ENCODE measurements at places on chromosomes 5 and 9.

DNA sequence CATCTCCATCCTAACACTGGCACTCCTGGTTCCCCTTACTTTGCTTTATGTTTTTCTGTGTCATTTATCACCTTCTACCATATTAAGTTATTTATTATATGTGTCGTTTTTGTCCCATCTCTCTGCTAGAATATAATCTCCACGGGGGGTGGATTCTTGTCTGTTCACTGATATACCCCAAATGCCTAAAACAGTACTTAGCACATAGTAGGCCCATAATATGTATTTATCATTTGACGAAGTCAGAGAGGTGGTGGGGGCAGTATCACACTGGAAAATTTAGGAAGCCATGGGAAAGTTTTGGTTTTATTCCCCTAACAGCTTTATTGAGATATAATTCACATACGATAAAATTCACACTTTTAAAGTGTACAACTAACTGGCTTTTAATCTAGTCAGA, 14.4 kb downstream of the ZCCHC9 start:
- no peak for DNase-seq

GRCh38 chr9:120942186-120943001, 15.8 kb upstream of the TRAF1 start:
- peak; percentile 27 for DNase-seq

DNA sequence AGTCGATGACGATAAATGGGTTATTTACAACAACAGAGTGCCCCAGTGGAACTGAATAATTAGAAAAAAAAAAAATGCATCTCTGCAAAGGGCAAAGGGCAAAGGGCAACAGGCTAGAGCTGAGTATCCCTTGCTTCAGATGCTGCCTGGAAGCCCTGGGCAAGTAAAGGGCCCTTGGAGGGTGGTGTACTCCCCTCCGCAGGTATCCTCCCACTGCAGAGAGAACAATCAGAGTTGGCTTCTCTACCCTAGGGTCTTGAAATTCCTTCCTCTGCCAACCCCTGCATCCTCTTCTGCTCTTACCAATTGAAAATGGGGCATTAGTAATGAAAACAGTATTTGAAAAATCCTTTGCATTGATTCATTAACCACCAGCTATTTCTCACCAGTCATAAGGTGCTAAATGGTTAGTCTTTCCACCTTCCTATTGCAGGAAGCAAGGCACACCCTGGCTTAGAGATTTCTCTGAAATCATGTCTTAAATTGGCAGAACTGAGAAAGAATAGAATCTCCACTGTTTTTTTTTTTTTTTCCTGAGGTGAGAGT, 122.6 kb downstream of the SEMA6A start:
- no peak for DNase-seq

DNA sequence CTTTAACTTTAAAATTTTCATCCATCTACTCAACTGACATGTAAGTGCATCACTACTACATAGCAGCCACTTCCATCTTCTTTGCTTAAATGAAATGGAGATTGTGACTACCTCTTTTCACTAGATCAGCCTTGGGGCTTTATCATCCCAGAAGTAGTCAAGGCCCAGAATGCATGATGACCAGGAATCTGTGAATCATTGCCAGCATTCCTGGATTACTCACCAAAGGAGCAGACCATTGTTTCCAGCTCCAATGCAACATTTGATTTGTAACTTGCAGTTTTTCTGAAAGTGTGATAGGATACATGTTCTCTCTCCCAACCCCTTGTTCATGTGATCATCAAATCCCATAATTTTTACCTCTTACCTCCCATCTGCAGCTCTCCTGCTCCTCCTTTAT, 65.1 kb downstream of the PLPPR1 start:
- no peak for DNase-seq

- no peak for DNase-seq
These were observed 89.2 kb upstream of the CAST start for GRCh38 chr5:96572864-96573512.

- DNase-seq: no peak
These were observed 41.6 kb downstream of the XRCC4 start for GRCh38 chr5:83118976-83119375.

- DNase-seq: no peak
These were observed 43.9 kb upstream of the CEP72 start for GRCh38 chr5:568061-568781.

GRCh38 chr5:124034963-124035362, 523.0 kb downstream of the CSNK1G3 start:
- no peak for DNase-seq

GRCh38 chr5:142769251-142769792, 855 bp upstream of the ARHGAP26 start:
- no peak for DNase-seq

DNA sequence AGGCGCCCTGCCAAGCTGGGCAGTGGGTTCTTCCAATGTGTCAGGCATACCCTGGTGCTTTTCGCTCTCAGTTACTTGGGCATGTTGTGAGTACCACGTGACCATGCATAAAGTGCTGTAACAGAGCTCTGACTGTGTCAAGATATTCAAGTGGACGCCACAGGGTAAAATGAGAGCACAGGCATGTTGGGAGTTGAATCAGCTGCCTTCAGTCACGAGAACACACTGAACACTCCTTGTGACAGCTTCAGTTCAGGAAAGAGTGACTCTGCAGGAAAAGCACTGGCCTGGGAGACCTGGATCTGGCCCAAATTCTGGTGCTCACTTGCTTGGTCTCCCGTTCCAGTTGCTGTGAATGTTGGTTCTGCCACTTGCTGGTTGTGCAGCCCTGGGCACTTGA, 5.1 kb downstream of the MLANA start:
- DNase-seq: no peak

GRCh38 chr9:82353631-82354278, 365.2 kb downstream of the SPATA31D1 start:
- no peak for DNase-seq

GRCh38 chr5:15472116-15472515, 27.9 kb upstream of the FBXL7 start:
- no peak for DNase-seq

DNA sequence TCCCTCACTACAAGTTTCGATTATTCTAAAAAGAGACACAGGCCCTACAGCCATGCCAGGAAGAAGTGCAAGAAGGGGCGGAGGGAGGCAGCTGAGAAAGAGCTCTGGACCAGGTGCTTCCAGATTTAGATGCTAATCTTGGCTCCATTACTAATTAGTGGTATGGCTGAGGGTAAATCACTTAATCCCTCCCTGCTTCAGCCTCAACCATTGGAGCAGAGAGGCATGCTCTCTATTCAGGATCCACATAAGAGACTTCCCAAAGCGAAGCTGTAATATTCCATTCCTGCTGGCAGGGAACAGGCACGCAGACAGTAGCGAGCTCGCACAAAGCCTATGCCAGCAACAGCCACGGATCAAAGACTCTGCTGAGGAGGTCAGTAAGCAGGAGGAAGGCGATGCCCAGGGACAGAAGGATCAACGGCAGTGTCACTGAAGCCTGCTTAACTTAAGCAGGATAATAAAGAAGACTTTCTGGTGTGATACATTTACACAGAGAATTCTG, 24.2 kb downstream of the LIFR start:
- no peak for DNase-seq

DNA sequence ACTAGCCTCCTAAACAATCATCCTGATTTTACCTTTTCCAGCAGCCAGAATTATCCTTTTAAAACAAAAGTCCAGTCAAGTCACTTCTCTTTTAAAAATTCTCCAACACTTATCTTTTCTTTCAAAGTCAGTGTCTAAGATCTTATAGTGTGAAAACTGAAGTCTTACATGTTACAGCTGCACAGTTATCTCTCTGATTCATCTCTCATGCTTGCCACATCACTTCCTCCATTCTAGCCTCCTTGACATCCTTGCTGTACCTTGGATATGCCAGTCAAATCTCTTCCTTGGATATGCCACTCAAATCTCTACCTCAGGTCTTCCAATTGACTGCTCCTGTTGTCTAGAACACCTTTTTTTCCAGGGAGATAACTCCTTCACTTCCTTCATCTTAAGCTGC, 361.7 kb upstream of the FTMT start:
- no peak for DNase-seq

DNA sequence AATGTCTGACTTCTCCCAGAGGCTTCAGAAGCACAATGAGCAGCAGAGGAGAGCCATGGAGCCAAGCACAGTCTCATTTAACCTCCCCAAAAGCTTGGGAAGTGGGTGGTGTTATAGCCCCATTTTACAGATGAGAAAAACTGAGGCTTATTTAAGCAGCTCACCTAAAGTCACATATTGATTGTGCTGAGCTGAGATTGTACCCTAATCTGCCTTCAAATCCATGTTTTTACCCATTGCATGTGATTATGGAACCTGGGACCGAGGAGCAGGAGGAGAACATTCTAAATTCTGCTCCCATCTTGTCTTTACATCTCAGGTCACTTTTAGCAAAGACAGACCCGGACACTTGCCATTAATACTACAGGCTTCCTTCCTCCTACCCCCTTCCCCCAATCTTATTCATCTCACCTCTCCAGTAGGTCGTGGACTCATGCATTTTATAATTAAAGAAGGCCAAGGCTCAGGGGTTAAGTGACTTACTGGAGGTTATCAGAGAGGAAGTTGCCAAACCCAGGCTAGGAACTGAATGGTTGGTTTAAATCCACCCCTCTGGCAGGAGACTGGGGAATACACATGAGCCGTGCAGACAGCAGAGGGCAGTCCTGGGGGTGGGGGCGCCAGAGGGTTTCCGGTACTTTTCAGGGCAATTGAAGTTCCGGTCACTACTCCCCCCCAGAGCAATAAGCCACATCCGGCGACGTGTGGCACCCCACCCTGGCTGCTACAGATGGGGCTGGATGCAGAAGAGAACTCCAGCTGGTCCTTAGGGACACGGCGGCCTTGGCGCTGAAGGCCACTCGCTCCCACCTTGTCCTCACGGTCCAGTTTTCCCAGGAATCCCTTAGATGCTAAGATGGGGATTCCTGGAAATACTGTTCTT, 51.0 kb upstream of the IL17B start:
- peak; percentile 84 for DNase-seq

- DNase-seq: no peak
These were observed 1209.3 kb upstream of the C9orf72 start for GRCh38 chr9:28782630-28783029.

GRCh38 chr5:42721484-42721883, 35.1 kb upstream of the CCDC152 start:
- no peak for DNase-seq

DNA sequence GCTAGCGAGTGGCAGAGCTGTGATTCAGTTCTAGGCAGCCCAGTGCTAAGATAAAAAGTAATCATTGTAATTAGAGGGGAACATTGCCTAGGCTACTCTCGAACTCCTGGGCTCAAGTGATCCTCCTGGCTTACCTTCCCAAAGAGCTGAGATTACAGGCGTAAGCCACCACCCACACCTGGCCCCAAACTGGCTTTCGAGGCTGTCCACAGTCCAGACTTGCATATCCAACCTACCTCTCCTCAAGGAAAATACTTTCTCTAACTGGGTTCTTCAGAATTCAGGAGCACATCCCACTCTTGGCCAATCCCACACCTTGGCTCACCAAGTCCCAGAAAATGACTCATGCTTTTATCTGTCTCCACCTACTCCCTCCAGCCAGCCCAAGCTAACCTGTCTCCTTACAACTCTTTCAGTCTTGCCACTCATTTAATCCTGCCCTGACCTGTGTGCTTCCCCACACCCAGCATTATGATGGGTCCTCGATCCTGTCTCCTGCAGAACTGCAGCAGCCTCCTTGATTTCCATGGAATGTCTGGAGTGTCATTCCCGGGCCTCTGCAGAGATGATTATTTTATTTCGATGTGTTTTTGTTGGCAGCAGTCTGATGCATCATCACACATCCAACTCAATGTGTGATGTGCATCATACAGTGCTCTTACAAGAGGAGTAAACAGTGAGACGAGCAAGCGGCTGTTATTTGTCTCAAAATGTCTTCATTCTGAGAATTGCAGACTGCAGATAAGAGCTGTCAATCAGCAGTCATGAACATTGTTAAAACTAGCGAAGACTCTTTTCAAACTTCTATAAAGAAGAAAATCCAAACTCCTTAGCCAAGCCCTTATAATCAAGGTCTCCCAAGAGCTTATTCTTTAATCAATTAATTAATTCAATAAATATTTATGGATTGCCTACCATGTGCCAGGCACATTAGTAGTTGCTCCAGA, 167.3 kb downstream of the SEC61B start:
- DNase-seq: no peak

- DNase-seq: no peak
These were observed 615.5 kb downstream of the TLE1 start for GRCh38 chr9:81073821-81074220.

DNA sequence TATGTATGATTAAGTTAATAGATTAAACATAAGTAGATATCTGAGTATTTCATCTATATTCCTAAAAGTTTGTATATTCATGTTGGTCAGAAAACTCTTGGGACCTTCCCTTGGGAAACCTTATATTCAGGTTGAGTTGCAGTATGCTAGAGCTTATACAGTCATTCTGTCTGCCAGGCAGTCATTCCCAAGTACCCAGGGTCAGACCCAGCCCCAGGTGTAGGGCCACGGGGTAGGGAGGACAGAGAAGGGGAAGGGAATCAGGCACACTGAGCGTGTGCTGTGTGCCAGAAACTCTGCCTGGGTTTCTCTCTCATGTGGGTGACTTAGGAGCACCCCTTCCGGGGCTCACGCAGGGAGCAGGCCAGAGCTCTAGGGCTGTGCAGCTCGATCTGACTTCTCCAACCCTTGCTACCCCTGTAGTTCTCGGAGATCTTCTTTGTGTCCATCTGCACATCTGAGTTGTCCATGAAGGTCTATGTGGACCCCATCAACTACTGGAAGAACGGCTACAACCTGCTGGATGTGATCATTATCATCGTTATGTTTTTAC, 28.2 kb downstream of the CATSPER3 start:
- no peak for DNase-seq

DNA sequence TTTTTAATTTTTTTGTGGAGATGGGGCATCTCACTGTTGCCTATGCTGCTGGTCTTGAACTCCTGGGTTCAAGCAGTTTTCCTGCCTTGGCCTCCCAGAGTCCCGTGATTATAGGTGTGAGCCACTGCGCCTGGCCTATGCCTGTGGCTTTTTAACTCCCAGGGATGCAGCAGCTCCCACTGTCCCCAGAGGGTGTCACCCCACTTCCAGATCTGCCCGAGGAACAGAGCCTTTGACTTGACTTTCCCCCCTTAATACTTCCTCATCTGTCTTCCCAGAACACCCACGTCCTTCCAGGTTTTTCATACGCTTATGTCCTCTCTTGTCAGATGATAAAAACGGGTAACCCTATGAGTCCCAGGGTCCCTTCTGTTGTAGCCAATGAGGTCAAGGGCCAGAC, 7.6 kb upstream of the PRRC2B start:
- no peak for DNase-seq

GRCh38 chr5:151048526-151048925, 28.1 kb downstream of the GPX3 start:
- peak; percentile 30 for DNase-seq

All from ELF-1 (cell line).